Prostate gland (tissue), 2 donors: ENCODE measurements at places on chromosomes 13 and 19. TPM values are rescaled to one million over a fixed set of nuclear protein-coding genes. Genes with fewer than 3 reads are reported as not detected.

DNA sequence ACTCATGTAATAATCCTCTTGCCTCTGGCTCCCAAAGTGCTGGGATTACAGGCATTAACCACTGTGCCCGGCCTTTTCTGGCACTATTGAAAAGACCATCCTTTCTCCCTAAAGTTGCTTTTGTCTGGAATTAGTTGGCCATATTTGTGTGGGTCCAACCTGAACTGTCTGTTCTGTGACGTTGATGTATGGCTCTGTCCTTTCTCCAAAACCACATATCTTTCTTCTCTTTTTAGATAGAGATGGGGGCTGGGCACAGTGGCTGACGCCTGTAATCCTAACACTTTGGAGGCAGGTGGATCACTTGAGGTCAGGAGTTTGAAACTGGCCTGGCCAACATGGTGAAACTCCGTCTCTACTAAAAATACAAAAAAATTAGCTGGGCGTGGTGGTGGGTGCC, 17.9 kb downstream of the DNM2 start:
- DNase-seq: no peak
- no peaks in the 10 kb centered on the region for H3K36me3 ChIP-seq
- H3K4me3 ChIP-seq: no peak overlapping the region
- H3K27me3 ChIP-seq: no peaks in the 10 kb centered on the region

DNA sequence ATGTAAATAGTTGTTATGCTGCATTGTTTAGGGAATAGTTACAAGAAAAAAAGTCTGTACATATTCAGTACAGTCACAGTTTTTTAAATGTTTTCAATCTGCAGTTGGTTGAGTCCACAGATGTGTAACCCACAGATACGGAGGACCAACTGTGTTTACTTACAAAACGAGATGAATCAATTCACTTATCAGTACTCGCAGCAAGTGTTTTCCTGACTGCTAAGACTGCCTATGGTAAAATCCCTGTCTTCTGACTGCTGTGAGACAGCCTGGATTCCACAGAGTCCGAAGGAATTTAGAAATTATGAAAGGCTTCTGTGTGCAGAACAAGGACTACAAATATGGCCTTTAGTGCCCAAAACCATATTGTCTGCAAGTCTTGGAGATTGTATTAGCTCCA, 45.7 kb upstream of the C1QTNF9 start:
- no peak for DNase-seq
- no peaks in the 10 kb centered on the region for H3K36me3 ChIP-seq
- H3K4me3 ChIP-seq: no peak overlapping the region
- H3K27me3 ChIP-seq: no peaks in the 10 kb centered on the region
- no peak overlapping the region for H3K27ac ChIP-seq
- no peaks in the 10 kb centered on the region for H3K4me1 ChIP-seq

RFPL4A gene
- 0.80 TPM for total RNA-seq

TPRX2 gene
- total RNA-seq: not detected

- no peaks in the 10 kb centered on the region for H3K27me3 ChIP-seq
- no peak overlapping the region for H3K4me3 ChIP-seq
- no peak overlapping the region for H3K27ac ChIP-seq
Observed at GRCh38 chr19:49596954-49597702, 6.1 kb downstream of the PRR12 start.

SRRM5 gene
- 0.59 TPM for total RNA-seq

DNA sequence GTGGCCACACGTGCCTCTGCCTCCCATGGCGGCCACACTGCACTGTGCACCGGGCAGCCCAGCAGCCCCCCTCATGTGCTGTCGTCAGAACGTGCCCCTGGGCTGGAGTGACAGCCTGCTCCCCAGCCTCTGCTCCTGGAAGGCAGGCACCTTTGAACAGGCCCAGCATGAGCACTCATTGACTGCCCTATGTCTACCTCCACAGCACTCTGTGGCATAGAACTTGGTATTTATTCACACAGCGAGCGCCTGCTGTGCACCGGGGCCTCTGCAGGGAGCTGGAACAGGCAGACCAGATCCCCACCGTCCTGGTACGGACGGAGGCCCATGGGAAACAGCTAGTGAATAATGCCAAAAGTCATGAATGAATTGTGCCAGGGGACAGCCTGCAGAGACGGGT, 53.7 kb downstream of the DPF1 start:
- no peaks in the 10 kb centered on the region for H3K4me1 ChIP-seq
- H3K4me3 ChIP-seq: no peak overlapping the region
- DNase-seq: no peak
- H3K27me3 ChIP-seq: no peaks in the 10 kb centered on the region
- H3K36me3 ChIP-seq: no peaks in the 10 kb centered on the region

DNA sequence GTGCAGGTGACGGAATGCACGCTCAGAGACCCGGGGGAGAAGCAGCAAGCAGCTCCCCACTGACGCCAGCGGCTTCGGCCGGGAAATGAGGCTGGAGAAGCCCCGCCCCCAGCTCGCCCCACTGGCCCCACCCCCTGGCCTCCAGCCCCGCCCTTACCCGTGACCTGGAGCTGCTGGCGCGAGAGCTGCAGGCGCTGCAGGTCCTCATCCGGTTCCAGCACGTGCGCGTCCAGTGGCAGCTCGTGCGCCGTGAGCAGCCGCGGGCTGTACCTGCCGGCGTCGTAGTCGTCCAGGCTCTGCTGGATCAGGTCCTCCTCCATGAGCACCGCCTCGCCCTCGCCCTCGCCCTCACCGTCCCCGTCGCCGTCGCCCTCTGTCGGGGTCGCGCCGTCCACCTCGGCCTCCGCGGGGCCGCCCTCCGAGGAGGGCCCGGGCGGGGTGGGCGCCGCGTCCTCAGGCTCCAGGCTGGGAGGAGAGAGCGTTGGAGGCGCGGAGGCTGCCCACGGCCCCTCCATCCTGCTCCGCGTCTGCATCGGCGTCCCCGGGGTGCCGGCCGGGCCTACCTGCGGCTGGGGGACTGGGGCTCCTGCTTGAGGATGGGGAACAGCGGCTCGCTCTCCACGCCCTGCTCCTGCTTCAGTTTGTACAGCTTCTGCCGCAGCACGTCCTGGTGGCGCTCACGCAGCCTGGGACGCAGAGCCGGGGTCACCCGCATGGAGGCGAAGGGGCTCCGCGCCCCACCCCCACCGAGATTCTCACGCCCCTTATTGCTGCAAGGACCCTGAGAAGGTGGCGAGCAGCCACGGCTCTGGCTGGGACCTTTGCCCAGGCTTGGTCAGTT, 6.4 kb upstream of the TBXA2R start:
- H3K4me1 ChIP-seq: no peaks in the 10 kb centered on the region
- no peaks in the 10 kb centered on the region for H3K27me3 ChIP-seq
- DNase-seq: no peak
- H3K27ac ChIP-seq: no peak overlapping the region

DNA sequence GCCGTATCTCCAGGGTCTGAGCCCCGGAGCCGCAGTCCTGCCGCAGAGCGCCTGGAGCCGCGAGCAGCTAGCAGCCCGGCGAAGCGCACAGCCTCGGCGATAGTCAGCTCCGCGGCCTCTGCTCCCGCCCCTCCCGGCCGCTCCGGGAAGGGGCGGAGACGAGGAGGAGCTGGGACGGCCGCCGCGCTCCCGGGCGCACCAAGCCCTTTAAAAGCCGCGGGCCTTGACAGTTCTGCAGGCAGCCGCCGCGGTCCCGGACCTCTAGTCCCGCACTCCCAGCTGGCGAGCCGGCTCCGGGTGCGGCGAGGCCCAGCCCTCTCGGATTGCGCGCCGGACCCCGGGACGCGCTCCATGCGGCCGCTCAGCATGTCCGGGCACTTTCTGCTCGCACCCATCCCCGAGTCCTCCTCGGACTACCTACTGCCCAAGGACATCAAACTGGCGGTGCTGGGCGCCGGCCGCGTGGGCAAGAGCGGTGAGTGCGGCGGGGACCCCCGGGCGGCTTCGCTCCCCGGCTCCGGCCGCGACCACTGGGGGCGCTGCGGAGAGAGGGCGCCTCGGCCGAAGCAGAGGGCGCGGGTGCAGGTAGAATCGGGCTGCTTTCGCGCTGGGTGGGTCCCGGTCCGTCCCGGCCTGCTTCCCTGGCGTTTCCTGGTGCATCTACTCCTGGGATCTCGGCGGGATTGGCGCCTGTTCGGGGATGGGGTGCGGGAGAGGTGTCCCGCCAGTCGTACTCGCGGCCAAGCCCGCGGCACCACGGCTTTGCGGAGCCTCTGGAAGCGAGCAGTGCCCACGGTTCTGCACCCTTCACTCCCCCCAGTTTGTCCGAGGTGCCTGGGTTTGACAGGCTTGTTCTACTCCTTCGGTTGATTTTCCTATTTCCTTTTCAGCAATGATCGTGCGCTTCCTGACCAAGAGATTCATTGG, at the start of gene RASL11A:
RASL11A (plus strand) TSS at position 237 of the 927 bp plus-strand sequence; CDS start at position 352, 115 bp downstream.
- H3K27ac ChIP-seq: peak within 1 kb of the TSS; percentile 84
- no peaks in the 10 kb centered on the region for H3K36me3 ChIP-seq
- peaks cover 2% of the 10 kb centered on the region for H3K4me1 ChIP-seq

- H3K27me3 ChIP-seq: no peaks in the 10 kb centered on the region
- no peaks in the 10 kb centered on the region for H3K36me3 ChIP-seq
- no peak overlapping the region for H3K27ac ChIP-seq
Observed at GRCh38 chr13:36192166-36192565, 22.2 kb downstream of the SOHLH2 start.

- DNase-seq: no peak
- no peak overlapping the region for H3K27ac ChIP-seq
- no peaks in the 10 kb centered on the region for H3K4me1 ChIP-seq
- H3K27me3 ChIP-seq: no peaks in the 10 kb centered on the region
Observed at GRCh38 chr13:74767050-74767449, 632.8 kb upstream of the KLF12 start.

ZNF211 gene
- 23.3 TPM for total RNA-seq

- H3K4me3 ChIP-seq: no peak overlapping the region
- DNase-seq: no peak
- H3K4me1 ChIP-seq: no peaks in the 10 kb centered on the region
- no peaks in the 10 kb centered on the region for H3K36me3 ChIP-seq
- no peaks in the 10 kb centered on the region for H3K27me3 ChIP-seq
- no peak overlapping the region for H3K27ac ChIP-seq
Observed at GRCh38 chr13:71685072-71685471, 181.9 kb downstream of the DACH1 start.

- DNase-seq: no peak
- no peaks in the 10 kb centered on the region for H3K4me1 ChIP-seq
- peaks cover 2% of the 10 kb centered on the region for H3K27me3 ChIP-seq
- H3K4me3 ChIP-seq: no peak overlapping the region
- H3K36me3 ChIP-seq: no peaks in the 10 kb centered on the region
Observed at GRCh38 chr13:111367340-111367739, 46.9 kb downstream of the TEX29 start.

GRCh38 chr13:26743971-26744370, 16.6 kb downstream of the GPR12 start:
- DNase-seq: no peak
- no peaks in the 10 kb centered on the region for H3K36me3 ChIP-seq
- no peak overlapping the region for H3K27ac ChIP-seq

DNA sequence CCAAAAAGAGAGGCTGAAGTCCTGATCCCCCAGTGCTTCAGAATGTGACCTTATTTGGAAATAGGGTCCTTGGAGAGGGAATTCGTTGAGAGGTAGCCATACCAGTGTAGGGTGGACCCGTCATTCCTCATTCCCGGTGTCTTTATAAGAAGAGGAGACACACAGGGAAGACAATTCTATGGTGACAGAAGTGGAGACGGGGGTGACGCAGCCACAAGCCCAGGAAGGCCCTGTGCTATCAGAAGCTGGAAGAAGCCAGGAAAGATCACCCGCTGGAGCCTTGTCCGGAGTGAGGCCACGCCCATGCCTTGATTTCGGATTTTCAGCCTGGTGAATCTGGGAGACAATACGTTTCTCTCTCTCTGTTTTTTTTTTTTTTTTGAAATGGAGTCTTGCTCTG, 2.6 kb upstream of the MYPOP start:
- H3K27ac ChIP-seq: no peak overlapping the region
- H3K4me3 ChIP-seq: no peak overlapping the region
- no peak for DNase-seq
- H3K4me1 ChIP-seq: no peaks in the 10 kb centered on the region

KLK14 gene
- total RNA-seq: 4.2 TPM

- peak overlapping the region; percentile 7 for H3K4me3 ChIP-seq
- DNase-seq: peak; percentile 27
- H3K36me3 ChIP-seq: no peaks in the 10 kb centered on the region
- H3K27me3 ChIP-seq: no peaks in the 10 kb centered on the region
- H3K27ac ChIP-seq: no peak overlapping the region
Observed at GRCh38 chr13:20258208-20258962, 26.3 kb upstream of the GJB6 start.

DNA sequence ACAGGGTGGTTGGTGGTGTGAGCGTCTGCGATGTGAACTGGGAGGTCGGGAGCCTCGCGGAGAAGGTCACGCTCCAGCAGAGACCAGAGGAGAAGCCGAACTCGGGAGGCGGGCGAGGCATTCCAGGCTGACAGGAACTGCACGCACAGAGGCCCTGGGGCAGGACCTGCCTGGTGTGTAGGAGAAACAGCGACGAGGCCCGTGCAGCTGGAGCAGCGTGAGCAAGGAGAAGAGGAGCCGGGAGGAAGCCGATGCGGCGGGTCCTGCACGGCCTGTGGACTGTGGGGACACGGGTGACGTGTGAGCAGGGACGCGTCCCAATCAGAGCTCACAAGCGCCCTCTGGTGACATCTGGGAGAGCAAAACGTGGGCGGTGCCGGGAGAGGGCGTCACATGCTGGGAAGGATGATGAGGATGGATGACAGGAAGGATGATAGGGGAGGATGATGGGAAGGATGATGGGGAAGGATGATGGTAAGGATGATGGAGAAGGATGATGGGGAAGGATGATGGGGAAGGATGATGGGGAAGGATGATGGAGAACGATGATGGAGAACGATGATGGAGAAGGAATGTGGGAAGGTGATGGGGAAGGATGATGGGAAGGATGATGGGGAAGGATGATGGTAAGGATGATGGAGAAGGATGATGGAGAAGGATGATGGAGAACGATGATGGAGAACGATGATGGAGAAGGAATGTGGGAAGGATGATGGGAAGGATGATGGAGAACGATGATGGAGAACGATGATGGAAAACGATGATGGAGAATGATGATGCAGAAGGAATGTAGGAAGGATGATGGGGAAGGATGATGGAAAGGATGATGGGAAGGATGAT, 16.1 kb upstream of the MADCAM1 start:
- no peaks in the 10 kb centered on the region for H3K36me3 ChIP-seq
- DNase-seq: peak; percentile 75
- H3K27me3 ChIP-seq: no peaks in the 10 kb centered on the region
- H3K4me1 ChIP-seq: no peaks in the 10 kb centered on the region
- no peak overlapping the region for H3K27ac ChIP-seq

- no peak overlapping the region for H3K27ac ChIP-seq
- no peaks in the 10 kb centered on the region for H3K36me3 ChIP-seq
- no peak overlapping the region for H3K4me3 ChIP-seq
Observed at GRCh38 chr19:41935760-41936415, 7.6 kb upstream of the ERFL start.

DNA sequence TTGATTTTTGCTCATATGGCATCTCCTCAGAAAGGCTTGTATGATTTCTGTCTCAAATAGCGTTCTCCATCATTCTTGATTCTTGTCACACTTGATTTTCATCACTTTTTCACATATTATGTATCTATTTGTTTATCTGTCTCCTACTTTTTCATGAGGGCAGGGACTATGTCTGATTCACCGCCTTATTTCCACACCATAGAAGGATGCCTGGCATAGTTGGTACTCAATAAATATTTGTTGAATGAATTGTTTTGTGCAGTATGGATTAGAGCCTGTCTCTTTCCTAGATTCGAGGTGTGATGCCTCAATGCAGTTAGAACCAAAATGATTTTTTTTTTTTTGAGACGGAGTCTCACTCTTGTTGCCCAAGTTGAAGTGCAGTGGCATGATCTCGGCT, 12.1 kb downstream of the SAE1 start:
- DNase-seq: no peak
- no peak overlapping the region for H3K4me3 ChIP-seq

GRCh38 chr19:48819366-48819816, 8.6 kb upstream of the BCAT2 start:
- H3K27ac ChIP-seq: peak overlapping the region; percentile 72
- no peaks in the 10 kb centered on the region for H3K27me3 ChIP-seq
- peak; percentile 97 for DNase-seq
- peaks cover 13% of the 10 kb centered on the region for H3K4me1 ChIP-seq
- no peak overlapping the region for H3K4me3 ChIP-seq
- no peaks in the 10 kb centered on the region for H3K36me3 ChIP-seq
